ENCODE measurements at places on chromosomes 3 and 15.

DNA sequence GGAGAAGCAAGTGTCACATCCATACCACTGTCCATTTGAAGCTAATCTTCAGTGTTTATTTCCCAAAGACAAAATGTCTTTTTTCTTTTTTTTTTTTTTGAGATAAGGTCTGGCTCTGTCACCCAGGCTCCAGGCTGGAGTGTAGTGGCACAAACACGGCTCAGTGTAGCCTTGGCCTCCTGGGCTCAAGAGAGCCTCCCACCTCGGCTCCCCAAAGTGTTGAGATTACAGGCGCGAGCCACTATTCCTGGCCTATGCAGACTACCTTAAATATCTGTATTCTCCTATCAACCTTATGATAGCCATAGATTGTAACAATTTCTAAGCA is 27.7 kb upstream of the VPS33B start:
- DNase-seq = no peak

- DNase-seq = no peak
These were observed 27.1 kb upstream of the OSBPL11 start for GRCh38 chr3:125622381-125622791.

DNA sequence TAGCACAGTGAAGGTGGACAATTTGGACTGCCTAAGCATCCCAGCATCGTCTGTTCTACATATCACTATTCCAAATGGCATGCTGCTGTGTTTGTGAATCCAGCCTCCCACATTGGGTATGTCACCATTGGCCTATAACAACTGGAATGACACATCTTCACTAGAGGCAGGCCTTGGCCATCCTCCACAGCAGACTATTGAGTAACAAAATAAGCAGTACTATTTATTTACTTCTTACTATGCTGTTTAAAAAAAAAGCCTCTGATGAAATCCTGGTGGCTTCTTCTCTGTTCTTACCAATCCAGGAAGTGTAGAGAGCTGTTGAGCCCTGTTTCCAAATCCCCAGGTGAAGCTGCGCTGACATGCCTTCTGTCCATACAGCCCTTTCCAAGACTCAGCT is 30.6 kb upstream of the CERS3 start:
- DNase-seq = no peak

- no peak for DNase-seq
These were observed 1.9 kb downstream of the VGLL4 start for GRCh38 chr3:11641683-11642430.

DNA sequence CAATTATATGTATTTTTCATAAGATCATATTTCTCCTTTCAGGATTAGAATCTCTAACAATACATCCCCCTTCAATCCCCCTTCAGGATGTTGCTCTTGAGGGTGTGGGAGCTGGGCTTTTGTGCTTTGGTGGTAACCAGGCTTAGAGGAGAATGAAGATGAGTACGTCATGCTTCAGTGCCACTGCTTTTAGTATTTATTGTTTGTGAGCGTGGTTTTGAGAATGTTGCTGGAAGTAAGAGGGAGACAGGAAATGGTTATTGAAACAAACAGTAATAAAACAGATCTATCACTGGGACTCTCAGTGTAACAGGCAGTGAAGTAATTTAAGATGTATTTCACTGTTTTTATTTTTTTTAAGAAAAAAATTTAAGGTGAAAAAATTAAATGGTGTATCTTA is 35.3 kb downstream of the GBE1 start:
- DNase-seq = no peak

DNA sequence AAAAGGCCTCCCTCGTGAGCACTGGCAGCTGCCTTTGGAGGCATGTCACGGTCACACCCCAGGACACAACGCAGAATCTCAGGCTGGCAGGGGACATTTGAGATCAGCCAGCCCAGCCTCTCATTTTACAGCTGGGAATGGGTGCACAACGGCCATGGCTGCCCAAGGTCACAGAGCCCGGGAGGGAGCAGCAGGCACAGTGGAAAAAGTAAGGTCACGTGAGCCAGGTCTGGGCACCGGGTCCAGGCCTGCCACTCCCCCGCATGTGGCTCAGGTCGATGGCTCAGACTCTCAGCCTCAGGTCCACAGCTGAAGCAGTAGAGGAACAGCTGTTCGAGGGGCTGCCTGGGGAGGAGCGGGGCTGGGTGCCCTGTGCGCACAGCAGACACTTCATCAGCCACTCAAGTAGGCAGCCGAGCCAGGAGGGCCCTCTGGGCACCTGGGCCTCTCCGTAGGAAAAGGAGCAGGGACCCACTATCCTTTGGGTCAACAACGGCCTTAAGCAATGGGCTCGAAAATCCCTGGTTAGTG is 260.6 kb downstream of the GOLGA6L6 start:
- no peak for DNase-seq

GRCh38 chr15:92809880-92810361 is 90.2 kb upstream of the CHD2 start:
- no peak for DNase-seq

- DNase-seq = no peak
These were observed 56.2 kb downstream of the SLC6A6 start for GRCh38 chr3:14458434-14459275.

GRCh38 chr15:60005352-60006202 is 1.5 kb downstream of the FOXB1 start:
- no peak for DNase-seq

DNA sequence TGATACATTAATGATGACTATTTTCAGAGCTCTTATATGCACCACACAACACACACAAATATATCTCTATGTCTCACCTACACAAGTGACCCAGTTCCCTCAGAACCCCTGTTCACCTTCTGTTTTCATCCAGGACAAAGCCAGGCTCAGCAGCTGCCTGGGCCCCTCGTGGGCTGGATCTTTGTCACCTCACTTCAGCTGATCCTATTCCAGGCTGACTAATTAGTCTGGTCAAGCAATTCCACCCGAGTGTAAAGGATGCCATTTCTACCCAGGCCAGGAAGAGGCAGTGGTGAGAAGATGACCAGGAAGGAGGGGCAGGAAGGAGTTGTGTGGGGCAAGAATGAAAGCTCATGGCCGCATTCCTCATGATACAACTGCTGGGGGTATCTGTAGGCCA is 62.3 kb downstream of the DHX30 start:
- no peak for DNase-seq

GRCh38 chr3:115845986-115846385 is 222.7 kb downstream of the GAP43 start:
- DNase-seq = no peak

- no peak for DNase-seq
These were observed 187.1 kb upstream of the AGTR1 start for GRCh38 chr3:148510561-148510960.

DNA sequence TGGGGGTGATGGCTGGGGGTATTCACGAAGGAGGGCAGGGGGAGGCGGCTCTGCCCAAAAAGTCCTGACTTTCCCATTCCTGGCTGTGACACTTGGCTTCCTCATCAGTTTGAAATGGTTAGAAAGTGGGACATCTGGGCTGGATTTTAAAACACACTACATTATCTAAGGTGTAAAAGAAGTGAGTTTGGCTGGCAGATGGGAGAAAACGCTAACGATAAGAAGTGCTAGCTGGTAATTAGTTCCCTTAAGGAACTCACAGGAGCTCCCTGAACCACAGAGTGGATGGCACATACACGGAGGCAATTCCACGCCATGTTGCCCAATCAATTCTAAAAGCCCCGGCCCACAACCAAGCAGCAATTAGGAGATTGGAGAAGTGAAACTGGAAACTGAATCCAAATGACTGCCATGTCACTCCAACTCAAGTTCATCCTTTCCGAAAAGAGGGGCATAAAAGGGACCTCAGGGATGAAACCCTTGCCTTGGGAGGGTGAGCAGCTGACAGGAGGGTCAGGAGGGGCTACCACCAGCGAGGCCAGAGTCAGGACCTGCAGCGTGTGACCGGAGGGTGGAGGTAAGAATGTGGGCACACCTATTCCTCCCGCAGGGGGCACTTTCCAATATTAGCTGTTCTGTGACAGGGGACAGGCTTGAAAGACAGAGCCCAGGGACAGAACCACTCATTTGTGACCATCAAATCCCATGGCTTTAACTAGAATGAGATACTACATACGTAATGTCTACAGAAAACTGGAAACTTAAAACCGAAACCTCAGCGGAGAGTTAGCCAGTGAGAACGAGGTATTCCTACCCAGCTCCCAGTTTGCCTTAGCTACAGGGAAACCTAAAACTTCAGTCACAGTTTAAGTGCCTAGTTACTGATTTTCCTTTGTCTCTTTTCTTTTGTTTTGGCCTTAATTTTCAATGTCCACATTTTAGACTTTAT is 95.3 kb upstream of the OXTR start:
- DNase-seq = no peak

- DNase-seq = no peak
These were observed 9.0 kb downstream of the MYD88 start for GRCh38 chr3:38147421-38147820.

DNA sequence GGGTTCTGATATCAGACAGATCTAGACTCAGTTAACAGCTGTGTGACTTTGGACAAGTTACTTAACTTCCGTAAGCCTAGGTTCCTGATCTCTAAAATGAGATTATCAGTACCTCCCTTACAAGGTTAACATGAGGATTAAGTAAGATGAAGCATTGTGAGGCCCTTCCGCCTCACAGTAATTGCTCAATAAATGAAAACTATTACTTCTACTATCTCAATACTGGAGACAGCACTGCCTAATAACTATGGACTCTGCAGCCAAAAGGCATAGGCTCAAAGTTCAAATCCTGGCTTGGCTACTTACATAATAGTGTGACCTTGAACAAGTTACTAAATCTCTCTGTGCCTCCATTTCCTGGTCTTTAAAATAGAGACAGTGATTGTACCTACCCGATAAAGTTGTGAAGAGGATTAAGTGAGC is 82.0 kb upstream of the ATP11B start:
- no peak for DNase-seq

GRCh38 chr3:2098398-2099027 is at the start of gene CNTN4:
TSS of gene CNTN4 (plus strand) at chr3:2098866.
- no peak for DNase-seq

- DNase-seq = no peak
These were observed 21.2 kb downstream of the STARD5 start for GRCh38 chr15:81302701-81303109.

DNA sequence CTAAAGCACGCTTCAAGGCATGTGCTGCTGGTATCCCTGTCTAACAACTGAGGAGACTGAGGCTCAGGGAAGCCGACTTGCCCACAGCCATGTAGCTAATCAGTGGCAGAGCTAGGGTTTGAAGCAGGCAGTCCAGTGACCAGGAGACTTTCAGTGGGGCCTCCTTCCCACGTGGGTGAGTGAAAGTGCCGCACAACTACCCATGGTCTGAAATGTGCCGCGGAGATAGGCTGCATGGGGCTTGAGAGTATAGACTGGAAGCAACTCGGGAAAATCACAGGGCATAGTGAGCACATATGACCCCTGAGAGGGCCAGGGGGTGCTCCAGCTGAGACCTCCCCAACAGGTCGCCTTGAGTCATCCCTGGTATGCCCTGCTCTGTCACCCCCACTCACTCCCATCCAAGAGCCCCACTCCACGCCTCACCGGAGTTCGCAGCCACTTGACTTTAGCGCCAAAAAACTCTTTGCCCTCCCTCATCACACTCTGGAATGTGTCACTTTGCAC is 19.1 kb downstream of the FAM174B start:
- DNase-seq = no peak

DNA sequence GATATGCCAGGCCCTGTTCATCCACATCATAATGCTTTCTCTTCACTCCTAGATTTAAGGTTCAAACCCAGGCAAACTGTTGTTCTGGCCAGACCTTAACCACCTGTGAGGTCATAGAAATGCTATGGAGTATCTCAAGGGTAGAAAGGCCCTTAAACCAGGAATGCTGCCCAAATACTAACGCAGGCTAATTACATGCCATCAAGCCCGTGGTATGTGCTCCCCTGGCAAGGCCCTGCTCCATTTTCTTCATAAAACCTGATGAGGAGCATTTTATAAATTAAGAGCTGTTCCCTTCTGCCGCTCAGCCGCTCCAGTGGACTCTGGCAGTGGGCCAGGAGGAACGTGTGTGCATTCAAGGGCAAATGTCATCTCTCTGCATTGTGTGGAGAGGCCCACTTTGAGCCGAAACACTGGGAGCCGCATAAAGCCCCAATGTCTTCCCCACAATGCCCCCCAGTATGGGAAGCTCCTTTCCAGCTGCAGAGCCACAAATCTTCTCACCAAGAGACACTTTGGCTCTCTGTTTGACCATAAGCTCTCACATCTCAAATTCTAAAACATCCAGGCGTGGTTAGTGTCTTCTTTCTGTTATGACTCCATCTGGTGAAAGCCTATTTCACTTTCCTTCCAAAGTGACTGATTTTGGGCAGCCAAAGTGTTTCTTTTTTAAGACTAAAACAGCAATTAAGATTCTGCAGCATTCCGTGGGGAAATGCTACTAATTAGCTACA is 210.8 kb upstream of the NR2E3 start:
- DNase-seq = no peak

DNA sequence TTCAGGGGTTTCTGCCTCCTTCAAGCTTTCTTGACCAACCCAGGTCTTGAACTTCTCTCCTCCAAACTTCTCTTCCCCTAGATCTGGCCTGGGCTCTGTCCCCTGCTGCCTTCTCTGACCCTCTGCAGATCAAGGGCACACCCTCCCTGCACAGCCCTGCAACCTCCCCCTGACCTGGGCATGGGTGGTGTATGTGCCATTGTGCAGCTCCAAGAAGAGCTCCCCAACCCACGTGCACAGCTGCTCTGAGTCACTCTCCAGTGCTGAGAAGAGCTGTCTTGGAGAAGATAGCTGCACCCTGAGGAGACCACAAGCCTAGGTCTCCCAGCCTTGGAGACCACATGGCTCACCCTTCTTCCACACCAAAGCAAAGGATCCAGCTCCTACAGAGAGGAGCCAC is 8.0 kb downstream of the MAN2C1 start:
- DNase-seq = no peak

- DNase-seq = no peak
These were observed 204.2 kb upstream of the IGF1R start for GRCh38 chr15:98444138-98444537.

GRCh38 chr3:177820683-177821316 is 623.5 kb upstream of the TBL1XR1 start:
- no peak for DNase-seq

DNA sequence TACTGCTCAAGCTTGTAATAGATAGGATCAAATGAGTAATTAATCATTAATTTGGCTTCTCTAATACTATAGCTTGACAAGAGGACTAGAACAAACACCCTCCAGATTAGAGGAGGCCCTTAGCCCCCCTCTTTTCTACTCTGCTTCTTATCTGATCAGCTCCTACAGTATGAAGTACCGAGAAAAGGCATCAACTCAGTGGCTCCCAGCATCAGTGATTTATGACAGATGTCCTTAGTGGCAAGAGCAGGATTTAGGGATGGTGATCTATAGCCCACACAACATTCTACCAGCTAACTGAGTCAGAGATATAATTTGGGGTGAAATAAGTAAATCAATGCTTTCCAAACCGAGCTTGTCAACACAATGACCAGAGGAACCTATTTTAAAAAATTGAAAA is 541.1 kb downstream of the NLGN1 start:
- no peak for DNase-seq

Data from activated naive CD4-positive, alpha-beta T cell (primary cell).